ENCODE measurements at places on chromosomes 3 and 15. TPM values are rescaled to one million over a fixed set of nuclear protein-coding genes. Genes with fewer than 3 reads are reported as not detected.

- DNase-seq: no peak
These were observed 167.8 kb downstream of the ALCAM start for GRCh38 chr3:105534491-105534890.

- no peak for DNase-seq
These were observed 272.3 kb upstream of the ROBO1 start for GRCh38 chr3:80040067-80040466.

DNA sequence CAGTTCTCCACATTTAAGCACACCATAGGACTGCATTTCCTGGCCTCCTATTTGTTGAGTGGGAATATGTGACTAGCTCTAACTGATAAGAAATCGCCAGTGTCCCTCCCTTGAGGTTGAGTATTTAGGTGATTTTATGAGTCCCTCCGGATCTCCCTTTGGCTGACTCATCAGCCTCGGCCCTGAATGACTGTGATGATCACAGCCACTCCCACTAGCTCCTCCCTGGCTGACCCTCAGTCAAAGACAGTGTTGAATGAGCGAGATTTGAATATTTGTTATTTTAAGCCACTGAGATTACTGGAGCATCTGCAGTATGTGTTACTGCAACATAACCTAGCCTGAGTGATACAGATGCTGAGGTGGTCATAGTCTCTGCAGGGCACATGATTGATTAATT lies 515.3 kb downstream of the EPHB1 start:
- no peak for DNase-seq

GRCh38 chr3:142884531-142884930 lies 4.4 kb downstream of the PCOLCE2 start:
- no peak for DNase-seq

- DNase-seq: no peak
These were observed 2.7 kb downstream of the CD47 start for GRCh38 chr3:108088146-108088545.

- DNase-seq: no peak
These were observed 86.5 kb upstream of the NMNAT3 start for GRCh38 chr3:139764069-139764905.

DNA sequence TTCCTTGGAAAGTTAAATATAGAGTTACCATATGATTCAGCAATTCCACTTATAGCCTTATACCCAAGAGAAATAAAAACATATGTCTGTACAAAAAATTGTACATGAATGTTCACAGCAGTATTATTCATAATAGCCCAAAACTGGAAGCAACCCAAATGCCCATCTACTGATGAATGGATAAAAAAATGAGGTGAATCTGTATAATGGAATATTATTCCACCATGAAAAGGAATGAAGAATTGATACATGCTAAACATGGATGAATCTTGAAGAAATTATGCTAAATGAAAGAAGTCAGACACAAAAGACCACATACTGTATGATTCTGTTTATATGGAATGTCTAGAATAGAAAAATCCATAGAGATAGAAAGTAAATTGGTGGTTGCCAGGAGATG lies 61.4 kb downstream of the TTC23 start:
- no peak for DNase-seq

DNA sequence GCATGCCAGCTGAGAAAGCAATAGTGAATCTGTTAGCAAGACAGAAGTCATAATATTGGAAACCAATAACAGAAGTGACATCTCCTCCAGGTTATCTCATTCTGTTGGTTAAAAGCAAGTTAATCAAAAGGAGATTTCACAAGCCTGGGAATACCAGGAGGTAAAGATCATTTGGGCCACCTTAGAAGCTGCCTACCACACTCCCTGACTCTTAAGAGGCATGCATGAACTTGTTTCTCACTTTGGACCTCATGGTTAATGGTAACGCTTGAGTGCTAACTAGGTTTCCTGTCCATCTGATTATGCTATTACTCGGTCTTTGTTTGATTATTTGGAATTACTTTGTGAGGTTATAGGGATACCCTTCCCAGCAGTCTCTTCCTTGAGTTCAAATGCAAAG lies 650.8 kb upstream of the SGO1 start:
- DNase-seq: no peak

Gene ZNF660
- total RNA-seq: 8.9 TPM
